ENCODE measurements at places on chromosomes 12 and 14.

- no peak for DNase-seq
Measured at GRCh38 chr12:4106621-4107020, 166.9 kb upstream of the CCND2 start.

- no peak for DNase-seq
Measured at GRCh38 chr14:32847867-32848266, 90.8 kb upstream of the NPAS3 start.

- no peak for DNase-seq
Measured at GRCh38 chr12:53974084-53975063, at the start of gene HOTAIR. HOTAIR (minus strand) TSS chr12:53974954.

DNA sequence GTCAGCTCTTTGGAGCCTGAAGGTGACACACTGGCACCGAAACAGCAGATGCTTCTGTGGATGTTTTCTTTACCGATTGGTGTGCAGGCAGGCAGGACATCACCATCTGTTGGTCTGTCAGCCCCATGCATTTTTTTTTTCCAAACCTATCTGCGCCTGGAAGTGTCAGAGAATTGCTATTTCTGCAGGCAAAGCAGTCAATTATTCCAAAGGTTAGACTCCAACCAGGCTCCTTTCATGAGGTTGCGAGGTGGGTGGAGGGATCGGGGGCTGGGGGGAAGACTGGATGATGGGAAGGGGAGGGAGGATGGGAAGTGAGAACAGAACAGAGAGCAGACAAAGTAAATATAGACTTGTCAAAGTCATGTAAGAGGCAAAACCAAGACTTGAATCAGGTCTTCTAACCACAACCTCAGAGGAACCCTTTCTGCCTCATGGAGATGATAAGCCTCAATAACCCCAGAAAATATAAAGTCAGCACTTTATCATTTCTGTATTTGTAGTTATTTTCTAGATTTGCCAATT lies 117.7 kb downstream of the OTOGL start:
- no peak for DNase-seq

GRCh38 chr12:94979941-94980340 lies 23.6 kb downstream of the NDUFA12 start:
- no peak for DNase-seq

GRCh38 chr14:81122326-81122725 lies 98.4 kb downstream of the GTF2A1 start:
- DNase-seq: no peak

DNA sequence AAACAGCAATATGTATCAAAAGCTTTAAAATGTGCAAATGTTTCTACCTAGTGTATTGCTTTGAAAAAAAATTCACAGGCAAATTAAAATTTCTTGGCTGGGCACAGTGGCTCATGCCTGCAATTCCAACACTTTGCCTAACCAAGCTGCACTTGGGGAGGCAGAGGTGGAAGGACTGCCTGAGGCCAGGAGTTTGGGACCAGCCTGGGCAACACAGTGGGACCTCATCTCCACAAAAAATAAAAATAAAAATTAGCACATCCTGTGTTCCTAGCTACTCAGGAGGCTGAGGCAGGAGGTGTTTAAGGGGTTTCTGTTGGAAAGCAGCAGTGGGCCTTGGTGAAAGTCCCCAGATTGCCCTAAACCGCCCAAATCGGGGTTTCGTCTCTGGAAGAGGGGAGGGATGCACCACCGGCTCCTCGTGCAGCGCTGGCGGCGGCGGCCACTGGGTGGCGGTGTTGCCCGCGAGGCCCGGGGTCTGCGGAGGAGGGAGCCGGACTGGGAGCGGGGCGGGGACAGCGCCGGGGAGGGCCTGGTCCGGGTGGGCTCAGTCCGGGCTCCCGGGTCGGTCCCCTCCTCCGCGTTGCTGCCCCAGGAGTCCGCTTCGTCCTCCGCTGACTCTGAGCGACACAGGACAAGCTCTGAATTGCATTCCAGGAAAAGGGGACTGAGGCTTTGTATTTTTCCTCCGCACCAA lies 265.6 kb downstream of the AACS start:
- DNase-seq: peak; percentile 89

DNA sequence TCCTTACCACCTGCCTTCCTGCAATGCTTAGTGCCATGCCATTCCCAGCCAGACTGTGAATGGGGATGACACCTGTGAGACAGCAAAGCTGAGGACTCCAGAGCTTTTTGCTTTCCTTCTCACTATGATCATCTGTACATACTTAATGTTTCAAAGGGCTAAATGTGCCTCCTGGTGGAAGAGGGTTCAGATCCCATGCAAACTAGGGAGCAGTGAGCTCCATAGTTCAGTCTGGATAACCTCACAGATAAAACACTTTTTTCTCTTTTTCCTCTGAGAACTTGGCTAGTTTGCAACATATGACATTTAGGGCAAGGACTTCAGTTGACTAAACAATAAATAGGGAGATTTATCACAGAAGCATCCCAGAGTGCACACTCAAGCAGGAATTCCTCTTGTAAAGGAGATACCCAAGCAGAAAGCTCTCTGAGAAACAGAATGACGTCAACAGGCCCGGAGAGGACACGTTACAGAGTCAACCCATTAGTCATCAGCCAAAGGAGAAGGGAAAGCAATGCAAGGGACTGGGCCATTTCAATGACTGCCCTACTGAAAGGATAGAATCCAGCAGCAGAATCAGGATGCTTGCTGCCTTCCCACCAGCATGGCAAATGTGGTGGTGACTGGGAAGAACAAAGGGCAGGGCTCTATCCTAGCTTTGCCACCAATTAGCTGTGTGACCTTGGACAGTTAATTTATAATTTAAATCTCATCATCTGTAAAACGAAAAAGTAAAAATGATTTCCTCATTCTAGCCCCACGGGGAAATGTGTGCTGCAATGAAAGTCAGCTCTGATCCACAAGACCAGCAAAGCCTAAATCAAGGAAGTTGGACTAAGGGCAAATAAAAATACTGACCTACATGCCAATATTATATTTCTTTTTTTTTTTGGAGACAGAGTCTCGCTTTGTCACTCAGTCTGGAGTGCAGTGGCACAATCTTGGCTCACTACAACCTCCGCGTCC lies 80.8 kb upstream of the ACTN1 start:
- DNase-seq: peak; percentile 54

GRCh38 chr12:3107071-3107583 lies 29.9 kb downstream of the TSPAN9 start:
- peak; percentile 60 for DNase-seq
